Foreskin melanocyte (primary cell): ENCODE measurements at places on chromosomes 2 and 18.

DNA sequence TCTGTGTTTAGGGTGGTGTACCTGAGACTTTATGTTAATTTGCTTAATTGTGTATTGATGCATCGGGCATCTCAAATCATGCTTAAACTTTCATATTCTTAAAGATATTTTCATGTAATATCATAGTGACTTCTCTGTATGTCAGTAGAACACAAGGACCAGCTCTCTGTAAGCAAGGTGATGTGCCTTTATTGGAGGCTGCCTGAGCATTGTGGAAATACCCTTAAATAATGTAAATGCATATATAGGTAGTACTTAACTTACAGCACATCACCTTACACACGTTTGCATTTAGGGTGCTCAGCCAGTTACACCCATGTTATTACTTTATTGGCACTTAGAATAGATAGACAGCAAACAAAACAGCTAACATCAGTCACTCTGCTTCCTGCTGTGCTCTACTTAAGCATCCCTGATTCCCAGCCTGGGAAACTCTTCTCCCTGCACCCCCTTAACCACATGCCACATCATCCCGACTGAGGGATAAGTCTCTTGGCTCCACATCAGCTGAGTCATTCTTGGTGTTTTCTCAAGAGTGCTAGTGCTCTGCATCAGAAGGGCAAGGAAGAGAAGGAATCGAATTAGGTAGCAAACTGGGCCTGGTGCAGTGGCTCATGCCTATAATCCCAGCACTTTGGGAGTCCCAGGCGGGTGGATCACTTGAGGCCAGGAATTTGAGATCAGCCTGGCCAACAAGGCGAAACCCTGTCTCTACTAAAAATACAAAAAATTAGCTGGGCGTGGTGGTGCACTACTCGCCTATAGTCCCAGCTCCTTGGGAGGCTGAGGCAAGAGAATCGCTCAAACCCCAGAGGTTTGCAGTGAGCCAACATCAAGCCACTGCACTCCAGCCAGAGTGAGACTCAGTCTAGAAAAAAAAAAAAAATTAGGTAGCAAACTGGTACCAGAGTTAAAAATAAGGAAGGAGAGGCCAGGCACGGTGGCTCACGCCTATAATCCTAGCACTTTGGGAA is 108.7 kb downstream of the MAP3K20 start:
- peak; percentile 40 for DNase-seq

GRCh38 chr2:132366421-132367180 is 50.0 kb upstream of the GPR39 start:
- DNase-seq: no peak

- DNase-seq: no peak
Observed at GRCh38 chr2:98311090-98311489, 35.2 kb upstream of the CNGA3 start.

DNA sequence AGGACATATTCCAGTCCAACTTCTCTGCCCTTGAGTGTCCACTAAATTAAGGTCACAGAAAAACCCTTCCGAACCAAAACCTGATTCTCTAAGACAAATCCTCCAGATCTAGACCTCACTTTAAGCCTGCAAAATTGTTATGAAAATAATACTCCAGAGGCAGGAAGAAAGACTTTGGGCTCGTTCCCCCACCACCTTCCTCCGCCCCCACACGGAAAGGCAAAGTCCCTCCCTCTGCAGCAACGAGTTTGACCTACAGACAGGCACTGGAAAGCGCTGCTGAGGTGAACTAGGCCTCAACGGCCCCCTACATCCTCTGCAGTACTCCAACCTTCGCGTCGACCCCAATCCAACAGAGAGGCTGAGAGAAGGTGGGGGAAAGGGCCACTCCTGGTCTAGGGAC is 808 bp downstream of the ATP5MC3 start:
- DNase-seq: peak; percentile 41

DNA sequence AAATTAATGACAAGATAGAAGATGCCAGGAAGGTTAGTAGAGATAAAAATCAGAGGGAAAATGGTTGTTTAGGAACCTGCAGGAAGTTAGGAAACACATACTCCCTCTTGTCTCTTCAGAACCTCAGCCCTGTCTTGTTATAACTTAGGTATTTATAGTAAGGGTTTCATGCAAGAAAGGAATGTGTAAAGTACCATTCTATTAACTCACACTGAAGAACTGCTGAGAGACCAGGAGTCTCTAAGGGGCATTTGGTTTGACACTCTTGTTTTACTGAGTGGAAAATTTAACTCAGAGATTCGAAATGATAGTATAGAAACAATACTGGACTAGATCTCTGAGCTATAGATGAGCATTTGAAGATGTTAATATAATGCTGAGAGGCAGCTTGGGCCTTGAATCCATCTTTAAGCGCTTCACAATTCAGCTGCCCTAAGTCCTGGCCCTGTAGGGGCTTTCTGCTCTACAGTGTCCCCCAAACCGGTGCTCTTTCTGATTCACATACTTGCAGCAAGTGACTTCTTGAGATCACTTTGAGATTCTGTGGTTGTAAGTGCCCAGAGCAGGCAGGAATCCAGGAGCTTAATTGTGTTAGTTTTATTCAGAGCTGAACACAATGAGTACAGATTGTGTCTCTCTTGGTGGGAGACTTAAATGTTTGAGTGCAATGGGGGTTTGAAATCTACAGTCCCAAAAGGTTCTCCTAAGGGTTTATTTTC is 235.0 kb upstream of the RGPD4 start:
- DNase-seq: no peak

DNA sequence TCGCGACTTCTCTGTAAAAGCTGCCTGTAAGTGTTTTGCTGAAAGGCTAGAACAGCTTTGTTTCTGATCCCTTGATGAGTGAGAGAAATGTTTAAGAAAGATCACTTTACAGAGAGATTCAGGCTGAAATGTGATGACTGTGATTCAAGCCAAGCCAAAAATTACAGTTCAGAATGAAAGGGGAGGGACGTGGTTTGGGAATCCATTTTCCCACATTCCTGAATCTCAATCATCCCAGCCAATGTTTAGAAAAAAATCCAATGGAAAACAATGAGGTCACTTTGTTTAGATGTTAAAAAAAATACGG is 416.7 kb downstream of the ARHGAP15 start:
- DNase-seq: peak; percentile 24

DNA sequence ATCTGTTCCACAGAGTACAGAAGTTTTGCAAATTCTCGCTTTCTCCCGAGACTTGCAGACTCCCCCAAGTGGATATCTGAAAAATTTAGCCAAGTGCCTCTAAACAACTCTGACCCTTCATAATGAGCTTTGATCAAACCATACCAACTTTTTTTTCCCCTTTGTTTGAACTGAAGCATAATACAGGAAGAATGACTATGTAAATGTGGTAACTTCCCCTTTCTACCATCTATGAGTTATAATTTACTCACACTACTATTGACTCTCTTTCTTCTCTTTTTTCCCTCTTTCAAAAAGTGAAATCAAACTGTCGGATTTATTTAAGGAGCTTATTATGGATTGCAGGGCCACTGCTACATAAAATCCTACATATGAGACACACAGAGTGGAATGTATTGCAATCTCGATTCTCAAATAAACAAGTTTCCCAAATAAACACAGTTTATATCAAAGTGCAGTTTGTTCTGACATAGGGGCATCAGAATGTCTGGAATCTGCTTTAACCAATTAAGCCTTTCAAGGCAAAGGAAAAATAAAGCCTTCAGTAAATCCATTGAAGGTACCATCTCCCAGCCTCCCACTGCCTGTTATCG is 1.4 kb upstream of the ZNF804A start:
- no peak for DNase-seq

DNA sequence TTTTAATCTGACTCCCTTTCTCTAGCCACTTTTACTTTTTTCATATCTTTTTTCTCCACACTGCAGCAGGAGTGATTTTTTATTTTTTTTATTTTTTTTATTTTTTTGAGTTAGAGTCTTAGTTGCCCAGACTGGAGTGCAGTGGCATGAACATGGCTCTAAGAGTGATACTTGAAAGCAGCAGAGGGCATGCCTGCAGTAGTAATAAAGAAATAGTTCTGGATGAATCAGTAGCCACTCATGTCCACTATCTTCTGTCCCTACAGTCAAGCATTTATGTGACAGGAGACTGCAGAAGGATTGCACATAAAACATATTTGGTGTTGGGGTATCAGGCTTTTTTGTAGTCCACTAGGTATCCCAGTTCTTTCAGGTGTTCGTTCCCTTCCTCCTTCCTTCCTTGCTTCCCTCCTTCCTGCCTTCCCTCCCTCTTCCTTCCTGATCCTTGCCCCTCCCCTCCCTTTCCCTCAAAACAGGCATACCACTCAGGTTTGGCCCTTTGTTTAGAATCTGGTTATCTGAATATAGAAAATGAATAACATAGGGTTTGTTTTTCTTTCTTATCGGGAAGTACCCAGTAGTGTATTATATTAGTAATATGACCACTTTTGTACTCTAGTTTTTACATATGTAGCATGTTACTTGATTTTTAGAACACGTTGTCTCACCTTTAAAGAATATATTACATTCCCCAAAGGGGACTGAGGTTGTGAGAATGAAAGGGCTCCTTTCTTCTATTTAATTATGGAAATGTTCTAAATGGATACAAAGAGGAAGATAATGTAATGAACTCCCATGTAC is 23.5 kb downstream of the MIB1 start:
- DNase-seq: no peak
